Epithelial cell of umbilical artery (primary cell): ENCODE measurements at places on chromosomes 3 and 15. TPM values are rescaled to one million over a fixed set of nuclear protein-coding genes. Genes with fewer than 3 reads are reported as not detected.

The NRROS gene
- 3.2 and 4.1 TPM in 2 replicates for total RNA-seq

The PSMD6 gene
- 125 and 150 TPM in 2 replicates for total RNA-seq

The HRG gene
- not detected in 2 replicates for total RNA-seq

The COL6A5 gene
- total RNA-seq, result not detected in 2 replicates

The ASB14 gene
- not detected in 2 replicates for total RNA-seq

The MESP2 gene
- total RNA-seq, result under 0.01 and 0.15 TPM in 2 replicates

The NR1D2 gene
- total RNA-seq, result 20.7 and 21.8 TPM in 2 replicates

The SCAANT1 gene
- not detected in 2 replicates for total RNA-seq

The GOLGA6L9 gene
- total RNA-seq, result 0.97 and 2.0 TPM in 2 replicates

The SEMA7A gene
- 3.0 and 3.2 TPM in 2 replicates for total RNA-seq
